ENCODE measurements at places on chromosomes 7 and 10.

- DNase-seq: no peak
Observed at GRCh38 chr10:103703941-103704919, 151.1 kb downstream of the SH3PXD2A start.

DNA sequence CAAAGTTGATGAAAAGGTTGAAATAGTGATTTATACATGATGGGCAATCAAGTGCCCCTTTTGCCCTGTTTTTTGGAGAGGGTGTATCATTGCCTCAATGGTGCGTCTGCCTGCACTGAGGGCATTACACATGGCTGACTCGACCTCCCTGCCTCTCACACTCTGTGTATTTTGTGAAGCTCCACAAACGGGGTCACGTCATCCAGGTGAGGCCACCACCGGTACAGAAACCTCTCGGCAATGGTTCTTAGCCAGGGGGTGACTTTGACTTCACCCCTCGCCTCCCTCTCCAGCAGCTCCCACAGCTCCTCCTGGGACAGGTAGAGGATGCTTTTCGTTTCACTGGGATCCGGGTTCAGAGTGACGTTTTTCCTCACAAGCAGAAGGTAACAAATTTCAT is 6.3 kb downstream of the IDI2 start:
- no peak for DNase-seq

- DNase-seq: no peak
Observed at GRCh38 chr7:139797607-139798006, 19.8 kb upstream of the HIPK2 start.

DNA sequence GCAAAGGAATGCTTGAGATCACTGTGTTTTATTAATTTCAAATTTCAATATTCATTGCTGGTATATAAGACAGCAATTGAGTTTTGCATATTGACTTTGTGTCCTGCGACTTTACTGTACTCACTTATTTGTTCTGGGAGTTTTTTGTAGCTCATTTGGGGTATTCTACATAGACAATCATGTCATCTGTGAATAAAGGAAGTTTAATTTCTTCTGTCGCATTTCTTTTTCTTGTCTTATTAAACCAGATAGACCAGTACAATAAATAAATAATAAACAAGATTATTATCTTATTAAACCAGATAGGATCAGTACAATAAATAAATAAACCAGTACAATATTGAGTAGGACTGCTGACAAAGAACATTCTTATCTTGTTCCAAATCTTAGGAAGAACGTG is 448.2 kb downstream of the RPS24 start:
- no peak for DNase-seq

DNA sequence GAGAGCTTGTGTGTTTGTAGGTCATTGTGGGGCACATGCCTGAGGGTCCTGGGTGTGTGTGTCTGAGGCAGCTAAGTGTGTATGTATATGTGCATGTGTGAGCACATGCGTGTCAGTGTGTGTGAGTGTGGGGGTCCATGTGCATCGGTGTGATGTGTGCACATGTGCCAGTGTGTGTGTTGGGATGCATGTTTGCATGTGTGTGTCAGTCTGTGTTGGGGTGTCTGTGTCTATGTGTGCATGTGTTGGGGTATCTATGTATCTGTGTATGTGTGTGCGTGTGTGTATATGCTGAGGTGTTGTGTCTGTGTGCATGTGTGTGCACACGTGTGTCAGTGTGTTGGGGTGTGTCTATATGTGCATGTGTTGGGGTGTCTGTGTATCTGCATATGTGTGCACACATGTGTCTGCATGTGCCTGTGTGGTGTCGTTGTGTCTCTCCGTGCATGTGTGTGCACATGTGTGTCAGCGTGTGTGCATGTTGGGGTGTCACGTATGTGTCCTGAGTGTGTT is 33.3 kb downstream of the PWWP2B start:
- DNase-seq: no peak

- DNase-seq: no peak
Observed at GRCh38 chr10:72735288-72735936, 43.5 kb downstream of the MCU start.

DNA sequence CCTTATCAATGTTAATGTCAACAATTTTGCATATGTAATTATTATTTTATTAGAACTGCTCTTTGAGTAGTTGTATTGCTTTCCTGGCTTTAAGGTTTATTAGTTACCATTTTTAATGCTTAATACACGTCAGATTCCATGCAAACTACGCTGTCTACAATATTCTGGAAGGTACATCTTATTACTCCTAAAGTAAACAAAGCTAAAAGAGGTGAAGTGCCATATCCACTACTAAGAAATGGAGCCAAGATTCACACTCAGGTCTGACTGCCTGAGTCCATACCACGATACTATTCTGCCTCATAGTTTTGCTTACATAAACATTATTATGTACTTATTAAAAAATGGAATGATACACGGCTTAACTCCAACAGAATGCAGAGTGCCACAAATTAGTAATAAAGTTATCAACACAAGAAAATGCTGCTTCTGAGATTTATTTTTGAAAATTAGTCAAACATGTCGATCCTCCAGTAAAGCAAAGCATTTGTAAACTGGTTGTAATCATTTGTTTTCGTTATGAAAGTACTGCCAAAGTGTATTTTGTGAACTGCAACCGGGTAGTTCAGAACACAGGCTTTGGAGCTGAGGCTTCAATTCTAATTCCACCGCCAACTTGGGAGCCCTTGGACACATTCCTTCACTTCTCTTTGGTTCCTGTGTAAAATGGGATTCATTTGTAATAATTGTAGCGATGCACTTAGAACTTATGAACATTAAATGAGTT is 1.1 kb upstream of the DMTF1 start:
- DNase-seq: peak; percentile 2

- DNase-seq: no peak
Observed at GRCh38 chr10:75353183-75353582, 48.4 kb downstream of the ZNF503 start.

- peak; percentile 65 for DNase-seq
Observed at GRCh38 chr10:63819753-63820329, 298.6 kb downstream of the REEP3 start.

DNA sequence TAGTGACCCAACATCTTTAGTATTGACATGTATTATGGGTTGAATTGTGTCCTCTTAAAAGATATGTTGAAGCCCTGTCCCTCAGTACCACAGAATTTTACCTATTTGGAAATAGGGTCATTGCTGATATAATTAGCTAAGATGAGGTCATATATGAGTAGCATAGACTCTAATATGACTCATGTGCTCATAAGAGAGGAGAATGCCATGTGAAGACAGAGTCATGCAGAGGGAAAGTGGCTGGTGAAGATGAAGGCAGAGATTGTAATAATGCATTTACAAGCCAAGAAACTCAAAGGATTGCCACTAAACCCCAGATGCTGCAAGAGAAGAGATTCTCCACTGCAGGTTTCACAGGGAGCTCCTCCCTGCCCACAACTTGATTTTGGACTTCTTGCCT is 496.4 kb downstream of the KIF20B start:
- no peak for DNase-seq

DNA sequence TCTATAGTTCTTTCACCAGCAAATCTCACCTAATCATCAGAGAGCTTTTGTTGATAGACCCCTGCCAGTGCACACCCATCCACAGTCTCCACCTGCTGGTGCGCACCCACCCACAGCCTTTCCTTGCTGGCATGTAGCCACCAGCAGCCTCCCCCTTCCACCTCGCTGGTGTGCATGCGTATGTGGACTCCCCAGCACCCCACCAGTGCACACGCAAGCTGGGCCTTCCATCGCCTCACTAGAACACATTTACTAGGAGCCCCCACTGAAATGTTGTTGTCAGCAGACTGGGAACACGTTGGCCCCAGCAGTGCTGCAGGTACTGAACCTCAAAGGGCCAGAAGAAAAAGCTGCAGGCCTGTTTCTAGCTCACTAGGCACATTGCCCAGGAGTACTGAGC is 104.9 kb upstream of the ZWINT start:
- no peak for DNase-seq

GRCh38 chr7:50628434-50629084 is 63.4 kb upstream of the DDC start:
- no peak for DNase-seq

DNA sequence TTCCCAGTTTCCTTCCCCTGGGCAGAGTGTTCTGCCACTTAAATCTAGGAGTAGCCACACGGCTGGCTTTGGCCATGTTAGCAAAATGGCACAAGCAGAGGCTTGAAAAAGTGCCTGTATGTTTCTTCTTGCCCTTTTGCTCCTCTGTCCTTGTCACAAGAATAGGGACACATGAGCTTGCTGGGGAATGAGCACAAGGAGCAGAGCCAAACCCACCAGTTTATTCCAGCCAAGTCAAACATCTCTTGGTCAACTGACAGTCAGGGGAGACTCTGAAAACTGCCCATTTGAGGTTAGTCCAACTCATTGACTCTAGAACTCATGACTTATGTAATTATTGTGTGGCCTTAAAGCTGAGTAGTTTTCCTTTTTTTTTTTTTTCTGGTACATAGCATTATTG is 739.7 kb upstream of the FZD8 start:
- no peak for DNase-seq

GRCh38 chr10:106573106-106573505 is 591.4 kb downstream of the SORCS1 start:
- DNase-seq: no peak

- no peak for DNase-seq
Observed at GRCh38 chr10:72020914-72021809, 57.0 kb downstream of the CHST3 start.

GRCh38 chr7:71184136-71184535 is 52.2 kb downstream of the GALNT17 start:
- no peak for DNase-seq

DNA sequence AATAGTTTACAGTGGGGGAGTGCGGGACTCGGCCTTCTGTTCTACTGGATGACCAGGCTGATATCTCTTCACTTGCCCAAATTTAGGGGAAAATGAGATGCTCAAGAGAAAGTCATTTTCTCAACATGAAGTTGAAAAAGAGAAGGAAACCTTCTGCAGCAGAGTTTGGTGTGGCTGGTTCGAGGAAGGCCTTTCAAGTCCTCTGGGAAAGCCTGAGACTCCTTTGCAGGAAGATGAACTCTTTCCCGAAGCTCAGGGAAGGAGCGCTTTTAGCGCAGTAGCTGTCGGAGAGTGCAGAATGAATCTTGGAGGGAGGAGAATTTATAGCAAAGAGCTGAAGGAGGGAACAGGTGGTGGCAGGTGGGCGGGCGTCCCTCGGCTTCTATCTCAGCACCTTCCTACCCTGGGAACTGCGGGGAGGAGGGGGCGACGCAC is at the start of gene ATOH7:
TSS of gene ATOH7 (minus strand) at position 297 of the 435 bp plus-strand sequence. CDS start 436 bp downstream, outside the sequence.
- DNase-seq: no peak

- DNase-seq: peak; percentile 63
Observed at GRCh38 chr7:128347647-128348097, 4.0 kb upstream of the RBM28 start.

DNA sequence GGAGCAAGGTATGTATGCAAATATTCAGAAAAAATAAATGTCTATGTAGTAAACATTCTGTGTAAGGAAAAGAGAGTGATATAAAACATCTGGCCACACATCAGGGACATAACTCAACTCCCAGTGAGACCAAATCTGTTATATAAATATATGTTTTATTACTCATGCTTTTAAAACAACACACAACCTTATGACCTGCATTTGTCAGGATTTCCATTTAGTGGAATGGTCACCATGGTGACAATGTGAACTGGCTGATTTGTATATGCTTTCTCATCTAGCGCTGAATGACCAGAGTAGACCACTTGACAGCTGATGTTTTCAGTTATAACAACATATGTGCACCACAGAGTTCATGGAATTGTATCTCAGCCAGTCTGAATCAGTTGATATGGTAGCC is 551.7 kb downstream of the HTR7 start:
- peak; percentile 57 for DNase-seq

DNA sequence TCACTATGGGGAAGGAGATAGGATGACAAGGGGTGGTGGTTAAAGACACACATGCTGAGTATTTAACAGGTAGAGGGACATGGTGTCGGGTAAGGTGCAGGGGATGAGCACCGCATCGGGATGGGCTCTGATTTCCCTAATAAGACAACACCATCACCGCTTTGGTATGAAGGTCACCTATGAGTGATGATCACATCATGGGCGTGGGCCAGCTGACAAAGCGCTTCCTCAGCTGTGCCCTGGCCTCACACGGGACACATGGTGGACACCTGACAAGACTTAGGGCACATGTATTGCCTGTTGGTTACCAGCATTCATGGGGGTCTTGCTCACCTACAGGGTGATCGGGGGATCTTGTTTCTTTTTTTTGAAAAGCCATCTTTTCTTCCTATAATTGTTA is 12.8 kb downstream of the C7orf57 start:
- DNase-seq: no peak

GRCh38 chr7:46369933-46370654 is 449.0 kb upstream of the IGFBP3 start:
- DNase-seq: no peak

GRCh38 chr10:129501652-129502436 is 34.8 kb downstream of the MGMT start:
- no peak for DNase-seq

GRCh38 chr7:77188731-77189437 is 10.7 kb downstream of the FGL2 start:
- no peak for DNase-seq

GRCh38 chr7:74514131-74514591 is 60.5 kb downstream of the GTF2IRD1 start:
- no peak for DNase-seq

- DNase-seq: no peak
Observed at GRCh38 chr7:1964211-1964912, 268.4 kb downstream of the MAD1L1 start.

- no peak for DNase-seq
Observed at GRCh38 chr7:149673006-149673405, 100.4 kb downstream of the ZNF467 start.

- no peak for DNase-seq
Observed at GRCh38 chr10:36224431-36224985, 582.4 kb upstream of the FZD8 start.

GRCh38 chr7:69600710-69601519 is 2.6 kb downstream of the AUTS2 start:
- DNase-seq: no peak

DNA sequence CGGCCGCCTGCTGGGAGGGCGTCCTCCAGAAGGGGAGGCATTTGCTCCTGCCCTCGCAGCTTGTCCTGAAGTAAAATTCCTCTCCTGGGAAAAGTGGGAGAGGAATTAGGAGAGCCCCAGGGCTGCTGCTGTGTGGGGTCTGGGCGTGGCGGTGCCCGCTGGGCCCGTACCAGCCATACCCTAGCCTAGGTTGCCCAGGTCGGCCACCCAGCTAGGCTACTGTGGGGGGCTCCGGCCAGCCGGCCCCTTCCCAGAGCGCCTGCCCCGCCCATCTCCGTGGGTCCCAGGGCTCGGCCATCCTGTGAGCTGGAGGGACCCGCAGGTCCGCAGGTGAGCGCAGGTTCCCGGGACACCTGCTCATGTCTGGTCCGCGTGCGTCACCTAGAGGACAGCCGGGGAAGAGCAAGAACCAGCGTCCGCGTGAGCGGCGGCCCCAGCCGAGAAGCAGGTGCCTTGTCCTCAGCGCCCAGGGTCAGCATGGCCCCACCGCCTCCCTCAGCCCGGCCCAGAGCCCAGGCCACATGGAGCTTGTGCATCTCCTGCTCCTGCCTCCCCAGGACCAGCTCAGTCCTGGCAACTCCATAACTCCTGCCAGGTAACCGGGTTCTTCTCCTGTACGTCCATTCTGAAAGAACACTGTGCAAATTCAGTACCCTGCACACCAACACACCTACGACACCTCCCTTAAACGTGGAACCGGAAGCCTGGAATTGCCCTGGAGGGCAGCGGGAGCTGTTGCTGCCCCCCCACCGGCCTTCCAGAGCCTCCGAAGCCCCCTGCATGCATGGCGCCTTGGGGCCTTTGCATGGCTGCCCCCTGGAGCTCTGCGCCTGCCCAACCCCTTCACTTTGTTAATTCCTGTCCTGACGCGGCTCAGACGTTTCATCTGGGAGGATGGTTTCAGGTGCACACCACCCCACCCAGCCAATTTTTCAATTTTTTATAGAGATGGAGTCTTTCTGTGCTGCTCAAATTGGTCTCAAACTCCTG is 22.8 kb upstream of the FOXL3 start:
- DNase-seq: no peak

Data from A549 (cell line).